ENCODE measurements at places on chromosomes 1 and 21.

DNA sequence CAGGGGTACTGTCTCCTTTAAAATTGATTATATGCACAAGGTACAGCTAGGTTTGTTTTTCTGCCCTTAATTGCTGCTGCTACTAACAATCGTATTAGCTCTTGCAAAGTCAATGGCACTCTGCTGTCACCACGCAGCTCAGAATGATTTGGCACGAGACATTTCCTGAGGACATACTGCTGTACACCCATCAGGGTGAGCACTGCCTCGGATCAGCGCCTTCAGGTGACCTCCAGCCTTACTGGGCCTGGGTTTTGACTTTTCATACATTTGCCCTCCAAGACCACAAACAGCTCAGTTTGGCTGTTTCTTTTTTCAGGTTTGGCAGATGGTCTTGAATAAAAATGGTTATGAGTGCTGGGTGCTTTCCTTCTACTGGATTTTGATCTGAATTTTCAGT lies 110.9 kb downstream of the NTPCR start:
- DNase-seq: no peak

DNA sequence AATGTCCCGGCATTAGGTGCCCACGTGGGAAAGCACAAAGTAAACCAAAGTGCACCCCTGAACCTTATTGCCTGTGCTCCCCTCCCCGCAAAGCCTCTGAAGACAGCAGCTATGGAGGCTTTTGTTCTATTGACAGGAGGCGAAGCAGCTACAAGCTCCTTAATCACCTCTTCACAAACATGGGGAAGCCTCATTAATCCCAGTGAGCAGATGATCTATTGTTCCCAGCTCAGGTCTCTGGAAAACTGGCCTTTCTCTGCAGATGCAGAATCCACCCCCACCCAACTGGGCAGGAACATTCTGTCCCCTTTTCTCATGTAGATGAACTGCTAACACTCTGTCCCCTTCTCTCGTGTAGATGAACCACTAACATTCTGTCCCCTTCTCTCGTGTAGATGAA lies 190.5 kb upstream of the CSF3R start:
- no peak for DNase-seq

- DNase-seq: no peak
Measured at GRCh38 chr1:229848752-229849677, 218.0 kb upstream of the GALNT2 start.

- no peak for DNase-seq
Measured at GRCh38 chr1:200869376-200869752, 3.4 kb upstream of the GPR25 start.

All from right kidney (tissue), 9 donors.